Peyer's patch (tissue), 4 donors: ENCODE measurements at places on chromosomes 13 and 19. TPM values are rescaled to one million over a fixed set of nuclear protein-coding genes. Genes with fewer than 3 reads are reported as not detected.

- DNase-seq, result no peak
Observed at GRCh38 chr13:41065078-41065477, 3.8 kb downstream of the WBP4 start.

DNA sequence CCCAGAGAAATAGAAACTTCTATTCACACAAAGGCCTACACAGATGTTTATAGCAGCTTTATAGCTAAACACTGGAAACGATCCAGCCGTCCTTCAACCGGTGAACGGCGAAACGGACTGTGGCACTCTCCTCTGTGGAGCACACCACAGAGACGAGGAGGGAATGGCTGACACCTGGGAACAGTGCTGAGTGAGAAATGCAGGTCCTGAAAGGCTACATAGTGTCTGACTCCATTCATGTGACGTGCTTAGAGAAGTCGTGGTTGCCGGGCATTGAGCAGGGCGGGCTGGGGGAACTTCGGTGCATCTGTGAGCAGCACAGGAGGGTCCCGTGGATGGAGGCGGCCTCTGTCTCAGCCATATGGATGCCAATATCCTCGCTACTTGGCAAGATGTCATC is 3.1 kb upstream of the GRK1 start:
- no peak for DNase-seq

- DNase-seq, result no peak
Observed at GRCh38 chr13:33744589-33745369, 73.2 kb upstream of the RFC3 start.

Gene GPR12
- not detected for total RNA-seq

Gene ZGLP1
- not detected for total RNA-seq

DNA sequence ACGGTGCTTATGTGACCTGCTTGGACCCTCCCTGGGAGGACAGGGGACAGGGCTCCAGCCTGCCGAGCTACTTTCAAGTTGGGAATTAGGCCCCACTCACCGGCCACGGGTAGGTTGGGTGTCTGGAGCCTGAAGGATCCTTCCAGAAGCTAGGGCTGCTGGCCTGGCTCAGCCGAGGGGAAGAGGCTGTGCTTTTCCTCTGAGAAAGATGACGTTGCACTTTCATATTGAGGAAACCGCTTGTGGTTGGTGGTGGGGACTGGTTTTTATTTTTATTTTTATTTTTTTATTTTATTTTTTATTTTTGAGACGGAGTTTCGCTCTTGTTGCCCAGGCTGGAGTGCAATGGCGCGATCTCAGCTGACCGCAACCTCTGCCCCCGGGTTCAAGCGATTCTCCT is at the start of gene TMEM150B:
Gene TMEM150B (minus strand): TSS at position 170 of the 400 bp plus-strand sequence. CDS start 4,305 bp downstream, outside the sequence.
- DNase-seq, result no peak

Gene FCAR
- not detected for total RNA-seq

DNA sequence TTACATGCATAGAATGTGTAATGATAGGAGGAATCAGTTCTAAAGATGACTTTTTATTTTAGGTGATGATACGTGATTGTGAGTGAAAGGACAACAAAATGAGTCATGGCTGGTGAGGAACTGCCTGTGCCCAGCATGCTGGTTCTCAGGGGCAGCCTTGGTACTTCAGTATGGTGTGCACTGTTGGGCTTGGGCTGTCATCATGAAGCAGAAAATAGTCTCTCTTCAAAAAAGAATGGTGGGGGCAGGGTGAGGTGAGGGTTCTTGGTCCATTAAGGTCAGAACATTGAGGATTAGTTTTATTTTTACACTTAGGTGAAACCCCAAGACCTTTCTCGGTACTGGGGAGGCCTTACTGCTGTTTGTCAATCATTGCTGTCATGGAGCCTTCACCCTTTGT is 309.5 kb downstream of the MTUS2 start:
- no peak for DNase-seq

DNA sequence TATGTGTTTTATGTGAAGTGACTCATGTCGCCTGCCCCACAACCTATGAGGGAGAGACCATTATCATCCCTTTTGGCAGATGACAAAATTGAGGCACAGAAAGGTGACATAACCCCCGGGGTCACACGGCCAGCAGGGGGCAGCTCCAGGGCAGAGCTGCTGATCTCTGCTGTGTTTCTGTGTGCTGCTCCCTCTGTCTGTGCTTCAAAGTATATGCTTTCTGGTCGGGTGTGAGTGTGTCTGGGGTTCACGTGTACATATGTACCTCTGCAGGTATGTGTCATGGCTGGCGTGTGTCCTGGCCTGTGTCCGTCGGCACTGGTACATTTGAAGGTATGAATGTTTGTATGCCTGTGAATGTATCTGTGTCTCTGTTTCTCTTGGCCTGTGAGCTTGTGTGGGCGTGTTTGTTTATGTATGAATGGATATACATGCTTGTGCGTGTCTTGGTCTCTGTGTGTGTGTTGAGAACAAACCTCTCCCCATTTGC is 7.1 kb downstream of the LIPE start:
- DNase-seq, result peak; percentile 88

GRCh38 chr19:44951179-44952159 is 3.7 kb upstream of the CLPTM1 start:
- DNase-seq, result peak; percentile 74

- no peak for DNase-seq
Observed at GRCh38 chr13:109790086-109790485, 3.7 kb upstream of the IRS2 start.

DNA sequence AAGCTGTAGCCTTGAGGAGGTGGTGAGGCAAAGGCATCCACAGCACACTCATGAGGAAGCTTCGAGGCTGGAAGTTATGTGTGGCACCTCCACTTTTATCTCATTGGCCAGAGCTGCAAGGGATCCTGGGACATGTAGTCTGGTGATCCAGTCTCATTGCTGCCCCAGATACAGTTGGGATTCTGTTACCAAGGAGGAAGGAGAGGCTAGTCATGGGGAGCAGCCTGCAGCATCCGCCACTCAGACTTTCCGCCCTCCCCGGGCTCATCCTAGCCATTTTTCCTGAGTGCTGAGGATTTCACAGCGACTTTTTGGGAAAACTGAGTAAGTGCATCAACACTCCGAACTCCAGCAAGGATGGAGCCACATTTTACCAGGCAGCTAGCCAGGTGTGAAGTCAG is 74.4 kb downstream of the DPF1 start:
- DNase-seq, result no peak
